ENCODE measurements at places on chromosomes 7 and 10. TPM values are rescaled to one million over a fixed set of nuclear protein-coding genes. Genes with fewer than 3 reads are reported as not detected.

ENTPD1 gene
- 27.0 TPM for polyA plus RNA-seq

TMEM236 gene
- 0.26 TPM for polyA plus RNA-seq

GPNMB gene
- 30.3 TPM for polyA plus RNA-seq

FGFR2 gene
- 96.1 TPM for polyA plus RNA-seq

HOXA2 gene
- polyA plus RNA-seq, result 7.1 TPM

KLF6 gene
- 51.7 TPM for polyA plus RNA-seq

CPA5 gene
- polyA plus RNA-seq, result 0.22 TPM

NUTM2B gene
- polyA plus RNA-seq, result 3.1 TPM

ABCB1 gene
- polyA plus RNA-seq, result 21.1 TPM

CHRM2 gene
- polyA plus RNA-seq, result 3.4 TPM

GRID1 gene
- 1.6 TPM for polyA plus RNA-seq

SEMA3E gene
- polyA plus RNA-seq, result 2.8 TPM

ARPC1A gene
- polyA plus RNA-seq, result 113 TPM

SHH gene
- polyA plus RNA-seq, result 2.7 TPM

TUBB8 gene
- 0.69 TPM for polyA plus RNA-seq

STAG3 gene
- 9.2 TPM for polyA plus RNA-seq

SNCG gene
- 13.1 TPM for polyA plus RNA-seq

CLDN3 gene
- 31.7 TPM for polyA plus RNA-seq

CFAP58 gene
- polyA plus RNA-seq, result 0.27 TPM

SRRM3 gene
- 2.3 TPM for polyA plus RNA-seq

NPSR1 gene
- polyA plus RNA-seq, result not detected

COL13A1 gene
- 19.6 TPM for polyA plus RNA-seq

DNAJC12 gene
- 12.3 TPM for polyA plus RNA-seq

VPS50 gene
- 33.5 TPM for polyA plus RNA-seq

H2BK1 gene
- not detected for polyA plus RNA-seq

PTPRE gene
- polyA plus RNA-seq, result 6.1 TPM

SYCE1 gene
- 0.26 TPM for polyA plus RNA-seq

GARS1 gene
- polyA plus RNA-seq, result 95.8 TPM

FAM221A gene
- polyA plus RNA-seq, result 17.7 TPM

FGFBP3 gene
- polyA plus RNA-seq, result 3.1 TPM

OPALIN gene
- polyA plus RNA-seq, result not detected

EGFR gene
- 30.9 TPM for polyA plus RNA-seq

HOXA4 gene
- polyA plus RNA-seq, result 17.3 TPM

NEURL1 gene
- polyA plus RNA-seq, result 1.6 TPM

FAM25A gene
- polyA plus RNA-seq, result not detected

TSPAN13 gene
- 26.7 TPM for polyA plus RNA-seq

FEZF1 gene
- polyA plus RNA-seq, result not detected

ESYT2 gene
- polyA plus RNA-seq, result 48.0 TPM
